ENCODE measurements at places on chromosomes 2 and 18.

DNA sequence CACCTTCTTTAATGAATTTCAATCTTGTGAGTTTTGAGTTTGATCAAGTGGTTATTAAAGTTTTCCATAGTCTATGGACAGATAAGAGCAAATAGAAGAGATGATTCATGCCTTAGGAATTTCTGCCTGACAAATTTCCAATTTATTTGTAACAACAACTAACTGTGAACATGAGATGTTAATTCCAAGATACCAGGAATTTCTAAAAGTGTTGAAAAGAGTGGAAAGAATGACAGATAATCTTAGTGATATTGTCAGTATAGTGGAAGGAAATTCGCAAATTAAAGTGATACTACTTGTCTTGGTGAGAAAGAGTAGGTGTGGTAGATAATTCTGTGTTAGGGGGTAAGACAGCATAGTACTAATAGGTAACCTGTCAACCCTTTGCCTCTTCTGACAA, 82.4 kb downstream of the AGPS start:
- no peak for DNase-seq

- DNase-seq = no peak
Measured at GRCh38 chr2:148922776-148923475, 47.9 kb downstream of the KIF5C start.

DNA sequence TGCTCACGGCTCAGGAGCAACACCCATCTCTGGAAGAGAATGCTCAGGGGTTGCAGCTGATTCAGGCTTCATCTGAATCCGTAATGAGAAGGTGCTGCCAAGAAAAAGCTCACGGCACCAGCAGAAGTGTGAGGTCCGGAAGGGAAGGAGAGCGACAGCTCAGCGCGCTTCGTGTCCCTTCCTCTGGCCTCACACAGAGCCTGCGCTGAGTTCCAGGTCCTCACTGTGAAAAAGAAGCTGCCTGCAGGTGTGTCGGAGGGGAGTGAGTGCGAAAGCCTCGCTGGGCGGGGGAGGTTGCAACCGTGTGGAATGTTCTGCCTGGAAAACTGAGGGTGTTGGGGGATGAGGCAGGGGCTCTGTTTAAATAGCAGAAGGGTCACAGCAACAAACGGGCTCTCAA, 76.2 kb upstream of the TWIST2 start:
- DNase-seq = no peak

DNA sequence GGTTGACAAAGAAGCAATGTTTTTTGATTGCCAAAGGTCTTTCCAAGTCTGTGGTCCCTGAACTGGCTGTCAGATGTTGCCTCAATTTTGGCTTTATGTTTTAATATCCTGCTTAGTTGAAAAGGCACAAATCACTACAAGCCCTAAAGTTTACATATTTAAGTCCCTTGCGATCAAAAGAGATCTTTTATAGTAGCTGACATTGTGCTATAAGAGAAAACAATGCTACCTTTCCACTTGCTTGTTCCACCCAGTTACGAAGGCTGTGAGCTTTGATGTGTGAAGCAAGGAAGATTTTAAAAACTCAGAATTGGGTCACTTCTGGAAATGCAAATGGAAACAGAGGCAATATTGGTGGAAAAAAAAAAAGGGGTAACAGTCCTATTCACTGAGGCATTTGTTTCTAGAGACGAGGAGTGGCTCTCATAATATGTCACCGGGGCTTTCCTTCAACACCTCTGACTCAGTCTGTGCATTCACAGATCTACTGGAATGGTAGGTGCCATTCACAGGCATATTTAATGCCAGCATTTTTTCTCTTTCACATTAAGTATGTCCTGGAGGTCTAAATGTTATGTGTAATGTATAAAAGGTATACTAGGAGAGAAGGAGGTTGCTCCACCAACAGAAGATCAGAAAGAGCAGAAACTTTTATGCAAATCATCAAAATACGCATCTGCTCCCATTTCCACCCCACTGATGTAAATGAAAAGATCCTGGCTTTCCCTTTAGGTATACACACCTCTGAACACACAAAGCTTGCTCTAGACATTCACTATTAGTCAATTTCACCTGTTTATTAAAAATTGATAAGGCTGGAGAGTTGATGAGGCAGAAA, 91.8 kb downstream of the TGIF1 start:
- no peak for DNase-seq

DNA sequence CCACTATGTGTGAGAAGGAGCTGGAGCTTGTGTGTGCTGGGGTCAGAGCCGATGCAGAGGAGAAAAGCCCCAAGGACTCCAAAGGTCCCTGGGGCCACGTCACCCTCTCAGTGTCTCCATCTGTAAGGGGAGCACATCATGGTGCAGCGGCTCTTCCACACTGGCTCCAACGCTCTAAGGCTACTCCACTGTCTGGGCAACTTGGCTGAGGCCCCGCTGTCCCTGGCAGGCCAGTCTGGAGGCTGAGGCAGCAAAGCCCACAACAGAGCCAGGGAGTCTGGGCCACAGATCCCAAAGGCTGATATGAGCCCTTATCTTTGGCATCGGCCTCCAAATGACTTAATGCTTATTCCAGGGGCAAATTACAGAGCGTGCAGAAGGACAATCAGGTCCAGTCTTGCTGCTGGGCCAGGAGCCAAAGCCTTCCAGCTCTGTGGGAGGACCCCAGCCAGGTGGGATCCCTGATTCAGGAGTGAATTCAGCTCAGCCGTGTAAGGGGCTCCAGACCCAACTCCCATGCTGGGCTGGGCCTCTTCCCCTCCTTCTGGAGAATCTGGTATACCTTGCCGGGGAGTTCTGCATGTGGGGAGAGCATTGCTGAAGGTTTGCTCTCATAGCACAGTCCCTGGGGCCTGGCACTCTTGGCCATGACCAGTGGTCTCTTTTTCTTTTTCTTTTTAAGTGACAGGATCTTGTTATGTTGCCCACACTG, 1.8 kb upstream of the DUSP2 start:
- DNase-seq = peak; percentile 92
